GM12865 (cell line): ENCODE measurements at places on chromosomes 1 and 21.

DNA sequence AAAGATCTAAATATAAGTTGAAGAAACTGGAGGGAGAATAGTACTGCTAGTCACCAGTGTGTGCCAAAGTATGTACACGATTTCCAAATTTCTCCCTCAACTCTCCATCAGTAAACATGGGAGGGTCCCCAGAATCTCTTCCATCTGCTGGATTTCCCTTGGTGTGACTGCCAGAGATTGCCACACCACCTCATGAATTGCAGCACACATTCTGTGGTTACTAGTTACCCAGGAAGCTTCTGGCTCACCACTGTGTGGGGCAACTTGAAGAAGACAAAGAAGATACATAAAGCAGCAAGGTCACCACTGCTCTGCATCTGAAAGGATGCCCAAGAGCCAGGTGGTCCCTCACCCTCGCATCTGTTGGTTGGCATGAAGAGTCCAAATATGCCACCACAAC is 191.7 kb upstream of the ESRRG start:
- DNase-seq = no peak

- DNase-seq = no peak
Observed at GRCh38 chr1:225827076-225827475, 17.2 kb downstream of the EPHX1 start.

DNA sequence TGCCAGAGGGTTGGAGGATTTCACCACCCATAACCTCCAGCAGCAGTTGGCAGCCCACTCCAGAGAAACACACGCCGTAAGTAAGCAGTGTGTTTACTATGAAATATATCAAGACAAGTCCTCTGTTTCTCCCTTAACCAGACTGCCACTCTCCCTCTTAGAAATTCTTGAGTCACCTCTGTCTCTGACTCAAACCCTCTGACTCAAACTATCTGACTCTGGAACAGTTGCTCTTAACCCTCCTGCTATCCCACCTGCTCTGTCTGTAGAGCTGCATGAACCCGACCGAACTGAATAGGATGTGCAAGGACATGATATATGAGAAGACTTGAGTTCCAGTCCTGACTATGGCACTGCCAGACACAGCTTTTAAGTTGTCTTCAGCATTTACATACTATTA is 14.1 kb downstream of the INPP5B start:
- no peak for DNase-seq

- no peak for DNase-seq
Observed at GRCh38 chr1:89911191-89911991, 83.5 kb upstream of the ZNF326 start.

- DNase-seq = peak; percentile 34
Observed at GRCh38 chr1:33429856-33430691, 821 bp downstream of the PHC2 start.

DNA sequence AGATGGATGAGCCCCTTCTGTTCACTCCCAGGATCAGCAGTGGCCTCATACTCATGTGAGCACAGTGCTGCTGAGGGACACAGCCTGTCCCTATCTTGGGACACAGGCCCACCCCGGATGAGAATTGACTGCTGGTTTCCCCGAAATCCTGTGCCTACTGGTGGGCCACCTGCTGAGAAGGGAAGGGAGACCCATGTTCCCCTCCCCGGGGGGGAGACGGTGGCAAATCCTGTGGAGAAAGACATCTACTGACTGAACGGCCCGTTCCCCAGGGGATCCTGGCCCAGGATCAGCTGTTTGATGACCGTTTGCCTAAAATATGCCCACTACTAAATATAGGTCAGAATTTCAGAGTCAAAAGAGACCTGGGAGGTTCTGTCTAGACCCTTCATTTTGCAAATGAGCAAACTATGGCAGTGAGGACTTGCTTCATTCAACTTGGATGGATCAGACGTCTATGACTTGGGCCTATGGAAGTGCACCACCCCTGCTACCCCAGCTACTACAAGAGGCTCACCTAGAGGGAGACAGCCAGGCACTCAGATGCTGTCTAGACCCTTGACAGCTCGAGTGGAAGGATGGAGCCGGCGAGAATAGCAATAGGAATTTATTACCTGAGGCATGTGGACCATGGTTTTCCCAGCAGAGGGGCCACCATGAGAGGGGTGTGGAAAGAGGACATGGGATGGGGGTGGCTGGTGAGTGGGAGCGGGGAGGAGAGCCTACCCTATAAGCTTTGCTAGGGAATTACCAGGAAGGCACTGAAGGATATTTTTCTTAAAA is 15.6 kb upstream of the THEMIS2 start:
- DNase-seq = no peak

DNA sequence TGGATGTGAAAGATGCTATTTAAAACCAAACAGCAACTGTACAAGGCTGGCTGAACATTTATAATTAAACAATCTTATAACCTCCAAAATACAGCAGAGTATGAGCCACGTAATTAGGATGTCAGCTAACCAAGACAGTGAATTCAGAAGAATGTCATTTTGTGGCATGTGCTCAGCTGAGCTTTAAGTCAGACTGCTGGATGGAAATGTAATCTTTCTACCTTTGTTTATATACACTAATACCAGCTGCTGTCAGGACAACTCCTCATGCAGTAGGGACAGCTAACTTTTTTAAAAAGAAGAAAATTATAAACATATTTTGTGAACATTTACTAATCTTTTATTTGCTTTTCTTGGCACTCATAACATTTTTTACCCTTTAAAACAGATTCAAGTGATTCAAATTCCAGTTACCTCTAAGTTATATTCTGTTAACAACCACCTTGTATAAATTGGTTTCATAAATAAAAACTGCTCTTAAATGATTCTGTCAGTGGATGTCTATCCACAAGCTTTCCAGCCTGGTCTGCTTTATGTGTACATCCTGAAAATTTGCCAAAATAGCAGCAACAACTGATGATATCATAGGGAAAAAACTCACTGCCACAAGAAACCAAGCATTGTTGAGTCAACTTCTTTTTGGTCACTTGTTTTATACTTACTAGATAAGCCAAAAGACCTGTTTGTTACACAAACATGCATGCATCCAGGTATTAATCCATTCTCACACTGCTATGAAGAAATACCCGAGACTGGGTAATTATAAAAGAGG is 36.1 kb downstream of the DPH5 start:
- DNase-seq = no peak

DNA sequence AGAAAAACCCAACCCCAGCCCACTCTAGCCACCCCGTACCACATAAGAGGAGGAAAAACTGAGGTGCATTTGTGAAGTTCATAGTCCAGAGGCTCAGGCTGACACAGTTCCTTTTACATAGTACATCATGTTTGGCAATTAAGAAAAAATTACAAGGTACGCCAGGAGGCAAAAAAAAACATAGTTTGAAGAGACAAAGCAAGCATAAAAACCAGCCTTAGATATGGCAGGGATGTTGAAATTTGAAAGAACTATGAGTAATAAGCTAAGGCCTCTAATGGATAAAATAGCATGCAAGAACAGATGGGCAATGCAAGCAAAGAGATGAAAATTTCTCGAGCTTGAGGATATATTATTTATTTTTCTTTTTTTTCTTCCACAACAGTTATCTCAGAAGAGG is 31.9 kb downstream of the MIXL1 start:
- DNase-seq = no peak

DNA sequence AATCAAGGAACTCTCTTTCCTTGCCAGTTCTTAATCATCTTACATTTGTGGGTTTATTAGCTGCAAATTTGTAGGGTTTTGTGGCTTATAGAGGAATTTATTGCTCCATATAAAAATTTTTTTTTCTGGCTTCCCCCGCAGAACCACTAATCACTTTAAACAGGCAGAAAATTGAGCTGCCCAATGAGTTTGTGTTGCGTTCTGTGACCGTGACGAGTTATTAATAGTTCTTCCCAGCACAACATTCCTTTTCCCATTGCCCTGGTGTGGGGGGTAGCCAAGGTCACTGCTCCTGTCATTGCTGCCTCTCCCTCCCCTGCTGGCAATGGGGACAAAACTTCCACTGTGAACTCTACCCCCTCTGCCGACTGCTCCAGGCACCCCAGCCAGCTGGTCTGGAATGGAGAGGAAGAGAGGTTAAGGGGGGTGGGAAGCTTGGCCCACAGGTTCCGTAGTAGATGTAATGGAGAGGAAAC is 55.1 kb downstream of the UBE2T start:
- DNase-seq = no peak

DNA sequence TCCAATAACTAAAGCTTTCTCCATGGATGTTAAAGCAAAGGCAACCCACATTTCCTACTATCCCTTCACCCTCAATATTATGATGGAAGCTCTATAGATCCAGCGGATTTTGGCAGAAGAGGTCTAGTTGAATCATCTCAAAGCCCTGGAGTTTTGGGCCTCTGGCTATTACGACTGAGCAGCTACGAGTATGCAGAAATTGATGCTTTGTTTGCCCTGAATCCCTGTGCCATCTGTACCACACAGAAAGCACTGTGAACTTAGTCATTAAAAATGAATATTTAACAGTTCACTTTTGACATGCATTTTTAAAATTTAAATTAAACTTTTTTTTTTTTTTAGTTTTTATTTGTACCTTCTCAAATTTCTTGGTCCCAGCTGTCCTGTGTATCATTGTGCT is 705.4 kb upstream of the PTBP2 start:
- DNase-seq = no peak

DNA sequence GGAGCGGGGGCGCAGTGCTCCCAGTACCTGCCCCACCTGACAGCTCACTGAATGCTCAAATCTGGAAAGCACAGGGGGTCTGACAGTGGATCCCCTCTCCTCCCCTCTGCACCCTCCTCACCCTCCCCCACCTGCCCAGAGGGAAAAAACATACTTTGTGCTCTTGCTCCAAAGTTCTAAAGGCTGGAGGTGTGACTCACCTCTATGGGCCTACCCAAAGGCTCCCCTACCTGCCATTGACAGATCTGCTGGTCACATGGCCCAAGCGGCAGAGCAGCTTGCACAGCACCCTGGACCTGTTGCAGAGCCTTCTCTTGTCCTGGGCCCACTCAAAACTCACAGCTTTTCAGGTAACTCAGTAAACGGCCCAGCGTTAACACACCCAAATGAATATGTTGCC is 55.7 kb downstream of the ADSS2 start:
- DNase-seq = no peak

DNA sequence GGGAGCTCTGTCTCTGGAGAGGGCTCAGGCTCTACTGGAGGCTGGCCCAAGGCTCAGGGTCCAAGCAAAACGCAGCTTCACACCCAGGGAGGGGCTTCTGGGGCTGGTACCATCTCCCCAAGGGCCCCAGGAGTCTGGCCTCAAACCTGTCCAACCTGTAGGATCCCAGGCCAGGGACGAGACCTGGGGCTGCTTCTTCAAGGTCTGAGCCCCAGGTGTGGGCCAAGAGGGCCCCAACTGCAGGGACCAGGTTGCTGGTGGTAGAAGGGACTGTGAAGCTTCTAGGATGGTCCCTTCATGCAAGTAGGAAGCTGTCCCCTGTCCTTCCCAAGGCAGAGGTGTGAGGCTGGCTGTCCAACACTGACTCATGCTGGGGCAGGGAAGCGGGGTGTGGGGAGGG is 7.8 kb upstream of the MMEL1 start:
- DNase-seq = no peak

- DNase-seq = no peak
Observed at GRCh38 chr1:233373226-233373625, 45.7 kb downstream of the MAP3K21 start.

- peak; percentile 56 for DNase-seq
Observed at GRCh38 chr1:212234431-212235395, 50.5 kb upstream of the PPP2R5A start.

DNA sequence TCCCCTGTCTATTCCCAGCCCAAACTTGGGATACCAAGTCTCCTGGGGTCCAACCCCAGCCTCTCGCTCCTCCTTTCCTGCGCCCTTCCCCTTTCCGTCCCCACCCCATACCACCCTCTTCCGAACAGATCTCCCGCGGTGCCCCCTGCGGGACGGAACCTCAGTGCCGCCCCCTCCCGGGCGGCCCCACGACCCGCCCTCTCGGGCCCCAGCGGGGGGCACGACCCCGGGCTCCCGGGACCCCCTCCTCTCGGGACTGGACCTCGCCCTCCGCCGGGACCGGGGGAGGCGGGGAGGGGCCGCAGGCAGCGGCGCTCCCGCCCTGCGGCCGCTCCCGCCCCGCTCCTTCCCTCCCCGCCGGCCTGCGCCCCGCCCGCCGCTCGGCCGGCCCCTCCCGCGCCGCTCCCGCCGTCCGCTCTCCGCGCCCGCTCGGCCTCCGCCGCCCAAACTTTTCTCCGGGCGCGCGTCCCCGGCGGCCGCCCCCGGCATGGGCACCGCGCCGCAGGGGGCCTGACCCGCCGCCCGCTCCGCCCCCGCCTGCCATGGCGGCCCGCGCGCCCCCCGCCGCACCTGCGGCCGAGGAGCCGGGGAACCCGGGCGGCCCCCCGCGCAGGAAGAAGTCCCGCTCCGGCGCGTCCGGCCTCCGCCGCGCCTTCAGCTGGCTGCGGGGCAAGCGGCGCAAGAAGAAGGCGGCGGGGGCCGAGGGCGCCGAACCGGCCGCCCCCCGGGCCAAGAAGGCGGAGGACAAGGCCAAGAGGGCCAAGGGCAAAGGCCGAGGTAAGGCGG is 39.0 kb upstream of the SYNC start:
- DNase-seq = no peak

DNA sequence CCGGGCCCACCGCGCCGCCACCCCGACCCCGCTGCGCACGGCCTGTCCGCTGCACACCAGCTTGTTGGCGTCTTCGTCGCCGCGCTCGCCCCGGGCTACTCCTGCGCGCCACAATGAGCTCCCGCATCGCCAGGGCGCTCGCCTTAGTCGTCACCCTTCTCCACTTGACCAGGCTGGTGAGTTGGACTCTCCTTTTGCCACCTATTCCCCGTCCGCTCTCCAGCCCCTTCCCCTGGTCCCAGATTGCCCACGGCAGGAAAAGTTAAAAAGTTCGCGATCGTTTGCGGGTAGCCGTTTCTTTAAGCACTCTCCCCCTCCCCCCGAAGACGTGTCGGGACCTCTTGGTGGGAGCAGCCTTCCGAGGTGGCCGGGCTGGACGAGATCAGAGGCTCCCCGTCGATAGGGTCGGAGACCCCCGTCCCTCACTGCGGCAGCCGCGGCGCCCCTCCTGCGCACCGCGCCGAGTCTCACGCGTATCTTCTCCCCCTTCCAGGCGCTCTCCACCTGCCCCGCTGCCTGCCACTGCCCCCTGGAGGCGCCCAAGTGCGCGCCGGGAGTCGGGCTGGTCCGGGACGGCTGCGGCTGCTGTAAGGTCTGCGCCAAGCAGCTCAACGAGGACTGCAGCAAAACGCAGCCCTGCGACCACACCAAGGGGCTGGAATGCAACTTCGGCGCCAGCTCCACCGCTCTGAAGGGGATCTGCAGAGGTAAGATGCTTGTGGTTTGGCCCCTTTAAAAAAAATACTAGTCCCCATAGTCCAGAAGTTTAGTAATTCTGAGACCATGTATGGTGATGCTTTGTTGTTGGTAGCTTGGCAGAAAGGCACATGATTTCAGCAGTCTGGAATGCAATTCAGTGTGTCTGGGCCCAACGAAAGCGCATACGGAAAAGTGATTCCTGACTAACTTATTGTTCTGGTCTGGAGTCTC is 576 bp downstream of the CCN1 start:
- peak; percentile 48 for DNase-seq
